ENCODE measurements at places on chromosomes 6 and 20.

DNA sequence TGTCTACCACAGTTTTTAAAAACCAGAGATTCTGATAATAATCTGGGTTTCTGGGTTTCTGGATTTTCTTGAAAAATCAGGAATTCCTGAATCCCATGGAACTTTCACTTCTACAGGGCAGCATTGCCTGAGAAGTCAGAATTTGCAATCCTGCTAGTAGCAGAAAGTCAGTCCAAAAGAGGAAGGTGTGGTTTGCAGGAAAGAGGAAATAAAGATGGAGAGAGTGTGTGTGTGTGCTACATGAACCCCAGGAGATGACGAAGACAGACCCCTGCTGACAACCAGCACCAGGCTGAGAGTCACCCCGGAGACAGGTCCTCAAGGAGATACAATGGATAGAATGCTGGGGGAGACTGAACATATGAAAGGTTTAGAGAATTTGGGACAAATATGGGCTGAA is 44.9 kb downstream of the PRND start:
- DNase-seq, result no peak

GRCh38 chr6:1423578-1423977 is 34.2 kb downstream of the FOXF2 start:
- no peak for DNase-seq

DNA sequence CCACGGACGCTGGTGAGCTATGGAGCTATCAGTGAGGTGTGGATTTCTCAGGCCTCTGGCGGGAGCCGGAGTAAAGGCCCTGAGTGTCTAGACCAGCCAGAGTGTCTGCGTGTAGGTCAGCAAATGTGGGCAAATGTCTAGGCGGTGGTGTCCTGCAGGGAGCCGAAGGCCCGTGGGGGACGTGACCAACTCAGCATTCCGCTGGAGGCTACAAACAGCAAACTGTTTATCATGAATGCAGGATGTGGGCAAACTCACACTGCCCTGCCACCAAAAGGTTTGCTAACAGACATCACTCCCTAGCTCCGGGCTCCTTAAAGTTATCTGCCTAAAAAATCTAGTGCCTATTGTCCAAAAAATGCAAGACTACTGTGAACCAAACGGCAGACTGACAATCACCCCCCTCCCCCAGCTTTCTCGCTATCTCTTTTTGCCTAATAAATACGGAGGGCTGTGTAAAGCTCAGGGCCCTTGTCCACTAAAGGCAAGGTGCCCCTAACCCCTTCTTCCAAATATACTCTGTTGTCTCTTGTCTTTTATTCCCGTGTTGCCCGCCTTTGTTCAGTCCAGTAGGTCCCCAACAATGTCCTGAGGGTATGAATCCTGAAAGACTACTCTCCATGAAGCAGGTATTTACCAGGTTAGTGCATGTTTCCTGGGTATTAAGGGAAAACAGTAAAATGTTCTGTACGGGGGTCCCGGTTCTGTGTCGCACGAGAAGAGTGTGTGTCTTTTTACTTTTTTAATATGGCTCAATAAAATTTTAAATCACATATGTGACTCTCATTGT is 29.0 kb upstream of the AFDN start:
- no peak for DNase-seq

GRCh38 chr6:54133186-54133585 is 21.9 kb downstream of the MLIP start:
- DNase-seq, result no peak

DNA sequence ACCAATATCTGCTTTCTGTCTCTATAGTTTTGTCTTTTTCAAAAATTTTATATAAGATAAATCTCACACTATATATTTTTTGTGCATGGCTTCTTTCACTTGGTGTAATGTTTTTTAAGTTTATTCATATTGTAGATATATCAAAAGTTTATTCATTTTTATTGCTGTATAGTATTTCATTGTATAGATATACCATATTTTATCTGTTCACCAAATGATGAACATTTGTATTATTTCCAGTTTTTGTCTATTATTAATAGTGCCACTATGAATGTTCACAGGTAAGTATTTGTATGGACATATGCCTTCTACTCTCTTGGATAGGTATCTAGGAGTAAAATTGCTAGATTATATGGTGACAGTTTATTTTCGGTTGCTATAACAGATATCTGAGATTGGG is 289.5 kb upstream of the CITED2 start:
- no peak for DNase-seq

GRCh38 chr20:8082025-8082424 is 50.0 kb upstream of the PLCB1 start:
- no peak for DNase-seq

DNA sequence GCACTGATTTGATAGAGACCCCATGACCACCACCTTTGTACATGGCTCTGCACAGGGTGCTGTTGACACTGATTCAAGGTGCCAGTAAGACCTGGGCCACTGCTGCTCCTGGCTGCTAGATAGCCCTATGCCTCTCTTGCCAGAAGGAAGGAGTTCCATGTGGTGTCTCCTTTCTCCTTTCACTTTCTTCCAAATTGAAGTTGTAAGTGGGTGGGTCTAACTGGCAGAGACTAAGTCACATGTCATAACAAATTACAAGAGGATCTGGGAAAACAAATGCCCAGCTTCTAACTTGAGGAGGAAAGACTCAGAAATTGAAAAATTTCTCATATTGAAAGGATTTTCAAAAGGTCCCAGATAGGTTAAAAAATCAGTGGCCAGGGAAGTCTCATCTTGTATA is 116.8 kb downstream of the TFAP2B start:
- no peak for DNase-seq

DNA sequence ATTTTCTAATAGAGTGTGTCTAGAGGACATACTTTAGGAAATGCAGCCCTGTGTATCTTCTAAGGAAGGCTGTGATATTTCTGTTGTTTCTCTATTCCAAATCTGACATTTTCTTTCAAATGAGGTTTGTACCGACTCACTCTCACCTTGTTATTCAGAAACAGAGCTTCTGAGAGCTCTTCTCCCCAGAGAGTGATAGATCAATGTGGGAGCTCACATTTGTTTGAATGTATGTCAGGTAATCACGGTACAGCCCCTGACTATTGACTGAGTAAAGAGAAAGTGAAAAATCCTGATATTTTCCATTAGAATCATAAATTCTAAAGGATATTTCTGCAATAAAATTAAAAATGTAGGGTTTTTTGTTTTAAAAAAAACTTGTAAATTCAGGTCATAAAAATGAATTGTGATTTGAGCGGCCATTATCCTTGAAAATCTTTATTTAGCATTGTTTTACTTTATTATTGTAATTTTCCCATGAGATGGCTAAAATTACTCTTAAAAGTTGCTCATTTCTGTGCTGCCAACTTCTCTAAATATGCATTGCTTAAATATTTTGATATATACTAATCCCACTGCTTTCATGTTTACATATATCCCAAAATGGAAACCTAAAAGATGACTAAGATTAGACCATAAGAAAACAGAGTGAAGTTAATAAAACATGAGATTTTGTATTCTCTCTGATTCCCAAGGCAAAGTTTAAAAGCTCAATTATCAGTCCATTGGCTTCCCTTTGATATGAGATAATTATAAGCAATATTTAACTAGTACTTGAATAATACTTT is 1226.8 kb upstream of the CITED2 start:
- no peak for DNase-seq

DNA sequence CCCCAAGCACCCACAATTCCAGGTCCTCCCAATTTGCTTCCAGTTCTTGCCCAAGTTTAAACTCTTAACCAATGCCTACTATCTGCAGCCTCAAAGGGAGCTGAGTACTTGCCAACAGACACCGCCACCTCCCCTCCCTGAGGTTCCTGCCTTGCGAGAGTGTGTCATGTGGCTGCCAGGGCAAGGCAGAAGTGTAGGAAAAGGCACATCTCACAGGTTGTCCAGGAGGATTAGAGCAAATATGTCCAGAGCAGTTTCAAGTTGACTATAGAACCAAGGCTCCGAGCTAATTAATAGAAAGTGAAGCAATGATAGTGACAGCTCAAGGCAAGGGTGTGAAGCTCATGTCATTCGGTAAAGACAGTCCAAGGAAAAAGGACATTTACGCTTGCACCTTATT is 127.8 kb downstream of the ATXN1 start:
- DNase-seq, result no peak

DNA sequence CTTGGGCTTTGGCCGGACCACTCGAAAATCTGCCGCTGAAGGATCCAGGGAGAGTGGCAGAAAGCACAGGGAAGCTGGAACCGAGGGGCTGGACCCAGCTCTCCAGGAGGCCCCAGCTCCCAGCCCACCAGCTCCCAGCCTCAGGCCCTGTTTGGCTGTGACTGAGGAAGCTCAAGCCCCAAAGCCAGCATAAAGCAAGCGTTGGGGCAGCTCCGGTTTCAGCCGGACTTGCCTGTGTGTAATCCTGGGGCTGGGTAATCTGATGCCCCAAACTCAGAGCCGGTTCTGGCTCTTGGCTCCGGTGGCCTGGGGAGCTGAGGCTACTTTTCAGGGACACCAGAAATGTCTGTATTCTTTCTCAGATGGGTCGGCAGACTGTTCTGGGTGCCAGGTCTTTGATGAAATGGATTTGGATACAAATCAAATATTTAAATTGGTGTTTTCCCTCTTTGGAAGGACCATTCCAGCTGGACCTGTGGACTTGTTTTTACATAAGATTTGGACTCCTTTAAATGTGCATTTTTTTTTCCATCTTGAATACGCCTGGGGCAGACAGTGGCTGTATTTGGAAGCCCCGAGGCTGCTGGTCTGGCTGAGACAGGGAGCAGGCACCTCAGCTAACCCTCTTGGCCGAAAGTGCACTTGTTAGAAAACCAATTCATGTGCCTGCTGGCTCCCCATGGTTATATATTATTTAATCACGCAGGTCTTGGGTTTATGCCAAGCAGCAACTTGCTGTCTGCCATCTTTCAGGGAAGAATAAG is 29.7 kb downstream of the RPP40 start:
- no peak for DNase-seq

DNA sequence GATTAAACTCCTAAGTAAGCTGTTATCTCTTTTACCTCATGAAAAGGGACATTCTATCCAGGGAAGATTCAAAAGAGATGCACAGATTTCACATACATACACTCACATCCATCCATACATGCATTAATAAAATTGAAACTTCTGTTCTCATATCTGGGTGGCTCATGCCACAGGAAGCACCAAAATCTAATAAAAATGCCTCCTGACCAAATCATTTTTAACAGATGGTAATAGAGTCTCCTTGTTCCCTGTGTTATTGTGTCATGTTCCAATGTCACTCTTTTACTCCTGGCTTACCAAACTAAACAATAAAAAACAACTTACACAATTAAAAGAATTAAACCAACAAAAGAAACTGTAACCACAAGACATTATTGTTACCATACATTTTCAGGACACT is 742.1 kb upstream of the MANEA start:
- DNase-seq, result no peak

DNA sequence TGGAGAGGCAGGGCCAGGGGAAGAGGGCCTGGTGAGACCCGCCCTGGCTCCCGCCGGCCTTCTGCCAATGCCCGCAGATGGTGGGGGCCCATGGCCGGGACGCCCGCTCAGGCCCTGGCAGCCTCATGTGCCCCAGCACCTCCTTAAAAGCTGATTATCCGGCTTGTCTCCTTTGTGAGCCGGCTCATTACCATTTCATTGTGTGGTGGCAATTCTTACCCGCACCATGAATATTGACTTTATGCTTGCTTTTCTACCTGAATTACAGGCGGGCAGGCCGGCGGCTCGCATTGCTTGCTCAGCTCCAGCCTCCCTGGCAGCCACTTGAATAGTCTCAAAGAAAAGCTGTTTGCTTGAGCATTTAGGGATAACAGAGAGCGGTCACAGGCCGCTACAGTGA is 120.0 kb upstream of the JAG1 start:
- no peak for DNase-seq

GRCh38 chr20:44405257-44405656 is 49.8 kb downstream of the HNF4A start:
- no peak for DNase-seq

GRCh38 chr6:73664701-73665100 is 10.9 kb upstream of the SLC17A5 start:
- DNase-seq, result no peak

DNA sequence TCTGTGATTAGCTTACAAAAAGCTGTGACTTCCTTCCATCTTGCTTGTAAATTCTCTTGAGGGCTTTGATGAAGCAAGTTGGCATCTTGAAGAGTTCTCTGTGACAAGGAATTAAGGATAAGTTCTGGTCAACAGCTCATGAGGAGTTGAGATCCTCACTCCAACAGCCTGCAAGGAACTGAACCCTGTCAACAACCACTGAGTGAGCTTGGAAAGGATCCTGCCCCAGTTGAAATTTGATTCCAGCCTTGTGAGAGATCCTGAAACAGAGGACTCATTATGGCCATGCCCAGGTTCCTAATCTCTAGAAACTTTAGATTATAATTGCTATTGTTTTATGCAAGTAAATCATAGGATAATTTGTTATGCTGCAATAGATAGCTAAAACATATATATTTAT is 133.7 kb downstream of the PTCHD4 start:
- no peak for DNase-seq

GRCh38 chr6:149233056-149233715 is 84.3 kb upstream of the TAB2 start:
- no peak for DNase-seq

DNA sequence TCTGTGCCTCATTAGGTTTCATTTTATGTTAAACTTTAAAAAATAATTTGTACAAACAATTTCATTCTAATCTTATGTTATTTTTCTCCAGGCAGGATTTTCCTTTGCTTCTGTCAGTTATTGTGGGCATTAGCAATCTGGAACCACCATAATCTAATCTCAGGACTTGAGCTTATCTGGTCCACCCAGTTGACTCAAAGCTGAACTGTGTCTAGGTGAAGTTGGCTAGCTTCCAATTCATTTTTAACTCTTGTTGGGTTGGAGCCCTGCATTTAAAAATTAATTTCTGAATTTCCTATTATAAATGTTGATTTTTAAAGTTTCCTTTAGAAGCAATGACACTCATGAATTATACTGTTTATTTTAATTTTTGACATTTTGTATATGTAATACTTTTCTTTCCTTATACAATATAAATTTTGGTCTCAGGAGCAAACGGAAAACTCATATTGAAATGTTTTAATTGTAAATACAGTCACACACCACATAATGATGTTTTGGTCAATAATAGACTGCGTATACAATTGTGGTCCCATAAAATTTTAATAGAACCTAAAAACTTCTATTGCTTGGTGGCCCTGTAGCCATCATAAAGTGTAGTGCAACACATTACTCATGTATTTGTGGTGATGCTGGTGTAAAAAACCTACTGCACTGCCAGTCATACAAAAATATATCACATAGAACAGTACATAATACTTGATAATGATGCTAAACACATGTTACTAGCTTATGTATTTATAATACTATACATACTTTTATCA is 121.3 kb downstream of the CLVS2 start:
- DNase-seq, result no peak

DNA sequence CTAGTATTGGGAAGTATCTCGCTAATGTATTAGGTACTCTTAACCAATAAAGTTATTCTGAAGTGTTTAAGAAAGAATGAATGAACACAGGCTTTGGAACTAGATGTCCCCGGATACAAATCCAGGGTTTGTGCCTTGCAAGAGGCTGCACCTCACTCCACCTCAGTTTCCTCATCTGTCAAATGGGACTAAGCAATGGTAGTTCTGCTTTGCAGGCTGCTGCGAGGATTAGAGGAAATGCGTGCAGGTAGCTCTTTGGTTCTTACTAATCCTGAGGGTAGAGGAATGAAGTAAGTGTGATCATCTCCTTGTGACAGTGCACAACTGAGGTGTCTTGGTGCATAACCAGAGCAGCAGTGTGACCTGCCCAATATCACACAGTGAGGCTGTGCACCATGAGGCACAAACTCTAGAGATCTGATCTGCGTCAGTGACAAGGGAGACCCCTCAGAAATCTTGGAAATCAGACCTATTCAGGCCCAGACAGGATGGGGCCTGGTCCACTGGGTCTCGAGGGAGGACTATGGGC is 26.7 kb downstream of the ADA start:
- peak; percentile 6 for DNase-seq

Data from Right ventricle myocardium inferior (tissue), 1 donor.